Small intestine (tissue), 16 donors: ENCODE measurements at places on chromosomes 1 and 21.

DNA sequence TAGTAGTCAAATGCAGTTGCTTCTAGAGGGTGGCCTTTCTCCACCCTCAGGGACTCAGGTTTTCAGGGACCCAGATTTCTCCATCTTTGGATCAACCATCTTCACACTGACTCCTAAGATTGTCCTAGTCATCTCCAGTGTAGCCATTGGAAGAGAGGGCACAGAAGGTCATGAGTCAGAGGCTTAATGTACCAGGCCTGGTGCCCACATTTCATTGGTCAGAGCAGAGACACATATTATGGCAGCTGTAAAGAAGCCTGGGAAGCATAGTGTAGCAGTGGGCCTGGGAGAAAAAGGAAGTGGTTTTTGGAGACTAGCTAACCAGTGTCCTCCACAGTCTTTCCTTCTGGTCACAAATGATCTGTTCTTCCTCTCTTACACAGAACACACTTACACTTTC lies 122.5 kb downstream of the GIPC2 start:
- no peak for DNase-seq

- no peak for DNase-seq
Measured at GRCh38 chr1:174989536-174990220, 10.1 kb upstream of the CACYBP start.

GRCh38 chr1:4684136-4684535 lies 29.7 kb downstream of the AJAP1 start:
- DNase-seq, result no peak

DNA sequence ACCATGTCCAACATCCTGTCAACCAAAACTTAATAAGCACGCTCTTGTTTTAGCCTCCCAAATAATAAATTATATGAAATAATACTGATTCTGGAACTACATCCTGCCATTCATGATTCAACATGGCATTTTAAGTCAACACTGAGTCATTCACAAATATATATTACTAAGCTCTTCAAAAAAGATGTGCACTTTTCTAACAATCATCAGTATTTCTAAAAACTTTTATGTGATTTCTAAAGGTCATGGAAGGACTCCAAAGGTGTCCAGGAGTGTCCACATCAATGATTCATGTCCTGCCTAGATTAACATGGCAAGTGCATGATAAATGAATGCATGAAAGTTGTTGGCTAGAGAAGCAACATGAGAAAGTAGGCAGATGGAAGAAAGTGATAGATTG lies 51.6 kb downstream of the NEGR1 start:
- DNase-seq, result no peak

DNA sequence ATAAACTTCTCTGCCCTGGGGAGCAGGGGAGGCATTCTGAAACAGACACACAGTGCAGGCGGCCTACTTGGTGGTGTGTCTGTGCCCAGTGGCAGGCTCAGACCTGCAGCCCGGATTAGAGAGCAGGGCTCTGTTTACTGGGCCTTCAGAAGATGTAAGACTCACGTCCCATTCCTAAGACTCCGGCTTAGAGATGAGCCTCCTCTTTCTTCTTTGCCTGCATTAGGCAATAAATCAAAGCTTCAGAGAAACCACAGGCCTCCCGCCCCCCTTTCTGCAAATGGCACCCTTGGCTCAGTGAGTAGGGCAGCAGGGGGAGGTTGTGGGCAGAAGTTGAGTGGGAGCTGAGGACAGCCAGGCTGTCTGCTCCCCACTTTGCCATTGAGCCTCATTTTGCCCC lies 35.8 kb downstream of the LGR6 start:
- no peak for DNase-seq
